Epithelial cell of alveolus of lung (primary cell): ENCODE measurements at places on chromosomes 12 and 14. TPM values are rescaled to one million over a fixed set of nuclear protein-coding genes. Genes with fewer than 3 reads are reported as not detected.

DBX2 gene
- total RNA-seq = not detected in 2 replicates

TGM1 gene
- 0.52 and 1.8 TPM in 2 replicates for total RNA-seq

EXD2 gene
- 16.8 and 17.8 TPM in 2 replicates for total RNA-seq

PAX9 gene
- not detected in 2 replicates for total RNA-seq

GZMH gene
- not detected in 2 replicates for total RNA-seq

STAB2 gene
- total RNA-seq = not detected in 2 replicates

MUCL1 gene
- not detected in 2 replicates for total RNA-seq

PRPH gene
- not detected in 2 replicates for total RNA-seq

CLEC14A gene
- 3.4 and 8.1 TPM in 2 replicates for total RNA-seq

OR6C2 gene
- not detected in 2 replicates for total RNA-seq
